ENCODE measurements at places on chromosomes 2 and 18. TPM values are rescaled to one million over a fixed set of nuclear protein-coding genes. Genes with fewer than 3 reads are reported as not detected.

Gene SP9
- not detected for total RNA-seq

Gene FAHD2B
- 2.5 TPM for total RNA-seq

Gene DARS1
- total RNA-seq = 89.0 TPM

Gene RGPD8
- 16.4 TPM for total RNA-seq

Gene TFCP2L1
- total RNA-seq = under 0.01 TPM

Gene ANKRD62
- not detected for total RNA-seq

Gene PSMA8
- not detected for total RNA-seq

Gene PSTPIP2
- total RNA-seq = 6.4 TPM

Gene CYP27C1
- total RNA-seq = 0.41 TPM

Gene SNED1
- 105 TPM for total RNA-seq

Gene SLC11A1
- 0.09 TPM for total RNA-seq

Gene UPP2
- total RNA-seq = not detected

Gene ING5
- 29.2 TPM for total RNA-seq

- no peak for DNase-seq
Measured at GRCh38 chr2:200425026-200425821, 84.6 kb downstream of the KCTD18 start.

- no peak for DNase-seq
Measured at GRCh38 chr2:29579495-29580169, 341.8 kb downstream of the ALK start.

DNA sequence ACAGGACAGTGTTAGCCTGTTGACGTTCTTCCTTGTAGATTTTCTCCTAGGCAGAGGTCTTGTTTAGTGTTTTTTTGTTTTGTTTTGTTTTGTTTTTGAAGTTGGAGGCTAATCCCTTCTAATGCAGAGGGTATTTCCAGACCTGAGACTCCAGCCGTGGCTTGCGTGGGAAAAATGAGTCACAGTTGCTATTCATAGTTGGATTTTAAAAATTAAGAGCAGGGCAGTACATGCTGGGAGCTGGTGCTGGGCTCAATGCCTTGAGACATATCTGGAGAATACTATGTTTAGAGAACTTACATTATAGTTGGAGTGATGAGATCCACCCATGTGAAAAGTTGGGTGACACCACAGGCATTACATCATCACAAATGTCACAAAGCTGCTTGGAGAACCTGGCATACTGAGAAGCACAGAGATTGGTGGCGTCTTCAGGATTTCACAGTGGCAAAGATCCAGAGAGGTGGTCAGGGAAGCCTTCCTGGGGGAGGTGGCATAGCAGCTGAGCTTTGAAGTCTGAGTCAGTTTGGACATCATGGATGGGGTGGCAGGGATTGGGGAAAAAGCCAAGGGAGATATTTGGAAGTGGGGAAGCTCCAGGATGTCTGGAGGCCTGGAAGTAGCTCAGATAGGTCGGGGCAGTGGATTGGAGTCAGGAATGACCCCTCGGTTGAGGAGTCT is 249.4 kb downstream of the LOXHD1 start:
- DNase-seq = peak; percentile 41

DNA sequence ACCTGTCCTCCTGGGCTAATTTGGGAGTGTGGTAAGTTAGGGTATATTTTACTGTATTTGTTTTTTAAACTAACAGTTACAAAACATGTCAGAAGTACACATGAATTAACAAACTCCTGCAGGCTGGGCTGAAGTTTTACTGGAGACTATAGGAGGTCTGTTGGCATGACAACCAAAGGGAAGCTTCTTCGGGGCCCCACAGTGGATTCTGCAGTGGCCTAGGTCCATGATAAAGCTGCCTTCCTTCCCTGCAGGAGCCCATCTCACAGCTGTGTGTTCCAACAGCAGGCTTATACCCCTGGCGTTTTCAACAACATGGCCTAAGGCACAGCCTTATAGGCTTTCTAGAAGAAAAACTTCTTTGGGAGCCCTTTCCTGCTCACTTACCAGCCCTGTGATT is 128.0 kb upstream of the SETBP1 start:
- no peak for DNase-seq

DNA sequence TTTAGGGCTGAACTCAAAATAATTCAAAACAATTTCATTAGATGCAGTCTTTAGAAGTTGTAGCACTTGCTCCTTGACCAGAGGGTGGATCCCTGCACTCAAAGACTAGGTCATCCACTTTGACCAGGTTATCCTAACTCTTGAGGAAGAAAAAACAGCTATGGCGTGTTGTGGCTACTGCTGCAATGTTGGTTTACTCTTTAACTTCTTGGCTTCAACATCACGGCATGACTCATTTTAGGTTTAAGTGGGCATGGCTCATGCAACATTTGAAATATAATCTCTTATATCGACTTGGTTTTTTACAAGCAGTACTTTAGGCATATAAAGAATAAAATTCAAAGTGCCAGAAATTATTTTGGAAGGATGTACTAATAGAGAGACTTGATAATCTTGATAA is 35.4 kb downstream of the ANKRD29 start:
- peak; percentile 76 for DNase-seq

GRCh38 chr2:172437419-172438341 is 10.3 kb downstream of the ITGA6 start:
- no peak for DNase-seq

DNA sequence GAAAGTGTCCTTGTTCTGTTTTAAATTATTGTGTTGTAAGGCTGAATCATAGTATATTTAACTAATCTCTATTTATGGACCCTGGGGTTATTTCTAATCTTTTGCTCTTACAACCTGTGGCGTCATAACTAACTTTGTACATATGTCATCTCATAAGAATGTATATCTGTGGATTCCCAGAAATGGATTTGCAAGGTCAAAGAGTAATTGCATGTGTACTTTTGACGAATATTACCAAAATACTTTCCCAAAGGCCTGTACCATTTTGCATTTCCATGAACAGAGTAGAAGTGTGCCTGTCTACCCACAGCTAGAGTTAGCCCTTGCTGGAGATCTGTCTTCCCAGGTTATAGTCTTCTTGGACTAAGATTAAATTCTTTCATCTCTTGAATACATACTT is 42.8 kb downstream of the SEMA4F start:
- DNase-seq = peak; percentile 87

GRCh38 chr2:194002699-194003368 is 1654.2 kb upstream of the SLC39A10 start:
- no peak for DNase-seq

DNA sequence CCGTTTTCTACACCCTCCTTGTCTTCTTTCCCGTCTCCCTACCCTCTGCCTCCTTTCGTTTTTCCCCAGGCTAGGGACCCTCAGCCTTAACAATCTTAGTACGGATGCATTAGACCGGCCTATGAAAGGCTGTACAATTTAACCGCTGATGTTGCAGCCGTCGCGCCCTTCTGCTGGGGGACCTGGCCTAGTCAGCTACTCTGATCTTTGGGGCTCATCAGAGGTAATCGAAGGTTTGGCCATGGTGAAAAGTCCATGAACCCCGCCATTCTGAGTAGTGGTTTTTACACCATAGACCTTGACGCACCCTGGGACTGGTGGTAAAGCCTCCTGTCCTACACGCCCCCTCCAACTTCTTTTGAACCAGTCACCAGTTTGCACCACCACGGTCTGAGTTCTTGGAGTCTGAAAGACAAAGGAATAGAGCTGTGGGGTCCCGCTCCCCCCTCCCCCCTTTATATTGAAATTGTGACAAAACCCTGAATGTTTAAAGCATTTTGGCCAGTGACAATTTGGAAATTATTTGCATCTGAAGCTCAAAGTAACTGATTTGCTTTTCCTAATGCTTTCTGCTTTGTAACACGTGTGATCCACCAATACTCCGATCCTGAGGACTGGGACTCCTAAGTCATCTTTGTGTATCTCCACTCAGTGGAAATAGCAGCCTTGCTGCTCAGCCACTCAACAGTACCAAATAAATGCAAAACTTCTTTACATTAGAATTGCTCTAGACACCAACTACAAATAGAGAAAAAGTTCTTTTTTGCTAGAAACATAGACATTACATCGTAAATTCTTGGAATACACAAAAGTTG is 642 bp upstream of the SRSF7 start:
- DNase-seq = no peak

- no peak for DNase-seq
Measured at GRCh38 chr2:240825476-240825875, 5.5 kb upstream of the KIF1A start.

- DNase-seq = no peak
Measured at GRCh38 chr2:3172265-3172935, 205.2 kb downstream of the EIPR1 start.

- DNase-seq = no peak
Measured at GRCh38 chr2:58221909-58222308, 19.2 kb downstream of the FANCL start.

DNA sequence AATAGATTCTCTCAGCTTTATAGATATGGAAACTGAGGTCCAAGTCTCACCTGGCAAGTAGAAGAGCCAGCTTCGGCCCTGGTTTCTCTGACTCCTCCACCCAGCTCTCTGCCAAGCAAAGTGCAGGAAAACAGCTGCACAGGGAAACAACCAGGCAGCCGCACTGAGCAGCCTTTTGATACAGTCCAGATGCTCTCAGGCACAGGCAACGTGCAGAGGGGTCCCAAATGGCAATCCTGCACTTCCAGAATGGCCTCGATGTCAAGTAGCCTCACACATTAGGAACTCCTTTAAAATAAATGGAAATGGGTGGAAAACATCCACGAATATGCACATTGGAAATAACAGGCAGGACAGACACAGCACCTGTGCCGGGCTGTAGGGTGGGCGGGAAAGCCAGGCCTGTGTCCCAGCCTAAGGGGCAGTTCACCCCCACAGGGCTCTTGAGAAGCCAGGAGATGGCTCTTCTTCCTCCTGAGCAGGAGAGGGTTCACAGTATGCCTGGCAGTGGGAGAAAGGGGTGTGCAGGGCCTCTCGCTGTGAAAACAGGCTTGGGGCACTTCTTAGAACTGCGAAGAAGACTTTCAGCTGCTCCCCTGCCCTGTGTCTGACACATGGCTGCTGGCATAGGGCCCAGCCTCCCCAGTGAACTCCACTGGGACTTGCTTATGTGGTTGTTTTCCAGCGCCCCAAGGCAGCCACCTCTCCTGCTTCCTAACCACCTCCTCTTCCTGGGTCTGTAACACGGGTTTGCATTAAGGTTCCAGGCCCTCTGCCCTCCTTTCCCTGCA is 63.9 kb upstream of the TUBA3E start:
- DNase-seq = no peak

DNA sequence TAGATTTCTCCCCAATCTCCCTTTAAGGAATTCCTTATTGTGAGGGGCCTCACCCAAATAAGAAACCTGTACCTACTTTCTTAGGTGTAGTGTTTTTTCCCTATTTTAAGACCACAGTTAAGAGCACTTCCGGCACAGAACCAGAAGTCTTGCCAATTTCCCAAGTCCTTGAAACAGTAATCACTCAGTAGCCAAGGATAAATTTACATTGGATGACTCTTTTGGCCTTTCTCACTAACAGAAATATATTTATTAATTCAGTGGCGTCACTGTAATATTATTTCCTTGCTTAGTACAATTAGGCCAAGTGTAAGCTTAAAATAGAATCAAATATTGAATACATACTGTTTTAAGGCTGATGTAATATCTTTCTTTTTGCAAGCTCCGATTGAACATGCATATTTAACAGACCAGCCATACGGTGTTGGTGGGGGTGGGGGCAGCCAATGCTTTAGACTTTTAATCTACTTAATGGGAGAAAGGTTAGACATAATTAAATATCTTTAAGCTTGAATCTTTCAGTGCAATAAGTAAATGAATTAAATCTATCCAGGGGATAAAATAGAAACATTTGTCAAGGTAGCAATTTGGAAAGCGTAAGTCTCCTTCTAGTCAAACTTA is 50.8 kb upstream of the ITGA6 start:
- no peak for DNase-seq

DNA sequence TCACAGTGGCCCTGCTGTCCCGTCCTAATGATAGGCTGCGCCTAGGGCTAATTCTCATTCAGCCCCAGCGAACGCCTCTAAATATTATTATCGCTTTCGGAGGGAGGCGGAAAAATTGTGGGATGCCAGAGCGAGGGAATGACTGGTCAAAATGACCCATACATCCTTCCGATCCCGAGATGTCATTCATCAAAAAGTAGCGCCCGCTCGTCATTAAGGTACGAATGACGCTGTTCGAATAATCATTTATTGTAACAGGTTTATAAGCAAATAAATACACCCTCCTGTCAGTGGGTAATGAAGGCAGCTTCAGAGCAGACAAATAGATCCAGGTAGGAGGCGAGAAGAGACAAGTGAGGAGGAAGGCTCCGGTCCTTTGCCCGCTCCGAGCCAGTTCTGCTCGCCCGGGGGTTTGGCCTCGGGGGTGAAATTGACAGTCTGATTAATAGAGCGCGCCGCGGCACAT is at the start of gene EVX2:
EVX2 (minus strand) TSS at position 167 of the 466 bp plus-strand sequence. CDS start 186 bp downstream, outside the sequence.
- DNase-seq = no peak

DNA sequence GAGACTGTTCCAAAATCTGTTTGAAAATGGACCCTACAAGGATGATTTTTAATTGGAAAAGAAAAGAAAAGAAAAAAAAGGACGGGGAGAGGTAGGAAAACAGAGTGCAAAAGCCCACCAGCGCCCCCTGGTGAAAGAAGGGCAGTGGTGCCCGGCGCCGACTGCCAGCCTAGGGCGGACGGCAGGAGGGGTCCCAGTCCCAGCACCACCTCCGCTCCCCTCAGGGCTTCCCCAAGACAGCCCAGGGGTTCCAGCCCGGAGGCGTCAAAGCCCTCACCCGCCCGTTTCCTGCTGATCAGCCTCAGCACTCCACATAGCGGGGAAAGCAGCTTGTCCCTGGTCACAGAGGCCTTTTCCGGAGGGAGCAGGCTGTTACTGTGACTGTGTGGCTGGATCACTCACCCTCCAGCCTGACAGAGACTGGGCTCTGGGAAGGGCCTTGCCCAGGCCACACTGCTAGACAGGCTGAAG is 213.9 kb downstream of the TFCP2L1 start:
- peak; percentile 59 for DNase-seq

DNA sequence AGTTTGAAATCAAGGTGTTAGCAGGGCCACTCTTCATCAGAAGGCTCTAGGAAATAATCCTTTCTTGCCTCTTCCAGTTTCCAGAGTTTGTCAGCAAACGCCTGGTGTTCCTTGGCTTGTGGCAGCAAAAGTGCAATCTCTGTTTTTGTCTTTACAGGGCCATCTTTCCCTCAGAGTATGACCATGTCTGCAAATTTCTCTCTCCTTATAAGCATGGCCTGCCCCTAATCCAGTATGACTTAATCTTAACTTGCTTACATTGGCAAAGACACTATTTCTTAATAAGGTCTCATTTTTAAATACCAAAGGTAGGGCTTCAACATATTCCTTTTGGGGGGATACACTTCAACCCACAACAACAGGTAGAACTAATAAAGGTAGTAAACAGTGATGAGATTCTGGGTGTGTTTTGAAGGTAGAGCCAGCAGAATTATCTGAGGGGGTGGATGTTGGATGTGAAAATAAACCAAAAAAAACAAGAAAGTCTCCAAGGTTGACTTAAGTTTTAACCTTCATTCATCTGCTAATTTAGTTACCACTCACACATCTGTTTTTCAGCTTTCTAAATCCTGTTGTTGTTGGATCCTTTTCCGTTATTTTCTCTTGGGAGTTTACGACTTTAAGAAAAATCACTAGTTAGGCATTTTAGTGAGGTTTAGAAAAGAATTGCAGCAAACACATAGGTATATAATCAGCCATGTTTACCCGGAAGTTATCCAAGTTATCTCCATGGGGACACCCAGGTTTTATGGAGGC is 234.4 kb upstream of the FIGN start:
- peak; percentile 2 for DNase-seq

Measured in fibroblast of the aortic adventitia (primary cell).